ENCODE measurements at places on chromosomes 5 and 9.

DNA sequence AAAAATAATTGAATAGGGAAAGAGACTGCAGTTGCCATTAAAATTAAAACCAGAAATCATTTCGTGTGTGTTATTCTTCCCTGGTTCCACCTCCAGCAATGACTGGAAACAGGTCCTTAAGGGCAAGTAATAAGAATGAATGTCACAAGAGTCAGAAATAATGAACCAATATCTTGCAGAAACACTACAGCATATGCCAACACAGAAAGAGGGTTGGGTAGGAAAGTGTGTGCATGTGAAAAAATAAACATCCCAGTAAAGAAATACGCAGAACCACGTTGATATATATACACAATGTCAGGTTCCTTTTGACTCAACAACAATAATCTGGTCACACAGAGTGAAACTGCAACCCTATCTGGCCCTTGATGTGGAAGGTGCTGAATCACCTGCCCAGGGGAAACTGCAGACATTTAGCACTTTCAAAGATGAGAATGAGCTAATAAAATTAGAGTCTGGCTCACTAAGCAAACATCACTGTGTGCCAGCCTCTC lies 15.0 kb downstream of the HMHB1 start:
- peak; percentile 62 for DNase-seq

GRCh38 chr9:75979362-75979761 lies 88.9 kb downstream of the PCSK5 start:
- no peak for DNase-seq

- no peak for DNase-seq
Measured at GRCh38 chr5:68960961-68961360, 132.9 kb upstream of the SLC30A5 start.

- no peak for DNase-seq
Measured at GRCh38 chr9:123914517-123915196, 15.3 kb downstream of the DENND1A start.

- DNase-seq, result no peak
Measured at GRCh38 chr5:140481758-140482157, 65.7 kb upstream of the EIF4EBP3 start.

DNA sequence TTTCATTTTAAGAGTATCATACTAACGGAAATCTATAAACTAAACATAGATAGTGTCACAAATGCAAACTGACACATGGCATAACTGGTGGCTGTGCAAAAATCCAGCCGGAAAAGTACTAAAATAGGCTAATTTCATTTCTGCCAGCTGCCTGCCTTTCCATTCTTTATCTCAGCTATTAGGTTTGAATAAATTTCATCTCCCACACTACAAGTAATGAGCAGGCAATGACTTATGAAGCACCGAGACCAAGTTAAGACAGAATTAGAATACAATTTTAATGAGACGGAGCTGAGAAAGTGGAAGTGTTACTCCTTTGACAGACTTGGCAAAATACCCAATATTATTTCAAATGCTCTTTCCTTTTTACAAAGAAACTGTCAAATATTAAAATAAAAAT lies 258.8 kb upstream of the ZNF608 start:
- no peak for DNase-seq

GRCh38 chr9:99255651-99256050 lies 33.6 kb downstream of the SEC61B start:
- DNase-seq, result no peak

DNA sequence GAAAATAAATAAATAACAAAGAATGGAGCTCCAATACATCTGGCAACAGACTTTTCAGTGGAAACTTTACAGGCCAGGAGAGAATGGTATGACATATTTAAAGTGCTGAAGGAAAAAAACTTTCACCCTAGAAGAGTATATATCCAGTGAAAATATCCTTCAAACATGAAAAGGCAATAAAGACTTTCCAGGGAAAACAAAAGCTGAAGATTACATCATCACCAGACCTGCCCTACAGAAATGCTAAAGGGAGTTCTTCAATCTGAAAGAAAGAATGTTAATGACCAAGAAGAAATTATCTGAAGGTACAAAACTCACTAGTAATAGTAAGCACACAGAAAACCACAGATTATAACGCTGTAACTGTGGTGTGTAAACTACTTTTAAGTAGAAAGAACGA lies 8.3 kb upstream of the RCL1 start:
- DNase-seq, result no peak

- DNase-seq, result no peak
Measured at GRCh38 chr5:5572010-5572865, 149.8 kb downstream of the ICE1 start.

- no peak for DNase-seq
Measured at GRCh38 chr9:69130456-69131441, 43.3 kb upstream of the TJP2 start.

DNA sequence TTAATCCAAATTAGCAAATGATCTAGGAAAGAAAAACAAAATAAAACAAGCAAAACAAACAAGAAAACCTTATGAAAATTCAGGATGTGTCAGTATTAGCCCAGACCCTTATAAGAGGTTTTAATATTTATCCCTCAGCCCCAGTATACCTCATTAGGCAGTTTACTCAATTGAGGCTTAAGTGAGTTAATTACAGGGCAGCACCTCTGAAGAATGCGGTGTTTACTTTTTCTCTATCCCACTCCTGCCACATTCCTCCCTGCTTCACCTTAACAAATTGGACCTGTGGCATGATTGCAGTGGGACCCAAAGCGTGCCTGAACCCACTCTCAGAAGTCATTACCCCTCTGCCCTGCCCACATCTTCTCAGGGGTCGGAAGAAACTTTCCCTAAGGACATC lies 67.1 kb downstream of the SIL1 start:
- DNase-seq, result no peak

- no peak for DNase-seq
Measured at GRCh38 chr9:9905736-9906135, 707.1 kb downstream of the PTPRD start.

- DNase-seq, result no peak
Measured at GRCh38 chr5:122498163-122498562, 186.1 kb downstream of the SNCAIP start.

DNA sequence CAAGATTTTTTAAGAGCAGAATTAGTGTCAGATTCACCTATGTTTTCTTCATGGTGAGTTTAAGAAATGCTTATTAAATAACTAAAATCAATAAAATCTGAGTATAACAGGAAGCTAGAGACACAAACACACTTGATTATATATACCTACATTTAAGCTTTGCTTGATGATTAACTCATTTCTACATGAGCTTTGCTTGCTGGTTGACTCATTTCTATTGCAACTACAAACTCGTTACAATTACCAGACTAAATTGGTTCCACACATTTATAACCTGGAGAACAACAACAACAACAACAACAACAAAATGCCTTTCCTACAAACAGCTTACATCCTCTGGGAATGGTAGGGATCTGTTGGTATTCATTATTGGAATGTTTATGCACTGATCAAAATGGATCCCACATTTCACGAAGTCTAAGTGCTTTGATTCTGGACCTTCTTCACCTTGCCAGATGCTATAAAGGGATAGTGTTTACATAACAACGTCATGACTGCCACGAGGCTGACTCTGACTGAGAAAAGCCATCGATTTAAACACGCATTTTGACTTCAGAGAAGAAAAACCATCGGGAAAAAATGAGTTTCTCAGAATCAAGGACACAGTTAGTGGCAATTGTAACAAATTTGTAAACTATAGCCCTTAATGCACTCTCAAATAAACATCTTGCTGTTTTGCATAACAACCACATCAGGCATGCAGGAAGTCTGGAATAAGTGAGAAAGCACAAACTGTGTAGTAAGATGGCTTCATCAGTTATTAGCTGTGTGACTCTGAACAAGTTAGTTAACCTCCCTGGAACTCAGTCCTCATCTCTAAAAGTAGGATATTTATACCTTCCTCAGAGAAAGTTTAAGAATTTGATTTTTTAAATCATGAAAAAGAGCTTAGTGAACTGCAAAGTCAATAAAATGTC lies 49.8 kb downstream of the RASEF start:
- DNase-seq, result peak; percentile 14

- DNase-seq, result no peak
Measured at GRCh38 chr5:10761933-10762775, 1.1 kb upstream of the DAP start.

- no peak for DNase-seq
Measured at GRCh38 chr5:25851301-25851700, 1187.1 kb downstream of the CDH9 start.

- no peak for DNase-seq
Measured at GRCh38 chr5:73274881-73275663, 102.1 kb downstream of the TMEM174 start.

- no peak for DNase-seq
Measured at GRCh38 chr5:162497455-162497854, 429.9 kb downstream of the GABRG2 start.

DNA sequence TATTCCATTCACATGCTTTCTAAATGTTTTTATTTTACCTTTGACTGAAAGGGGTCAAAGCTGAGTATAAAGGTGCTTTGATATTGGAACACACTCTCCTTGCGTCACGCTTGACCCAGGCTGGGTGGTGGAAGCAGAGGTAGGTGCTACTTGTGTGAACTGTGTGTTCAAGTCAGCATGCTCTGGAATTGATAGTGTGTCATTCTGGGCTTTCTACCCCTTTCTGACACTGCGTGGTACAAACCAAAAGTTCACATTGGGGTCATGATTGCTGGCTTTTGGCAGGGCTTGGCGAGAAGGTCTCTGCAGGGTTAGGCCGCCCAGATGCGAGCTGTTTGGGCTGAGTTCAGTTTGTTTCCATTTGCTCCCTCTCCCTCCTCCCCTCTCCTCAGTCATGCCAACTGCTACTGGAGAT lies 131.8 kb downstream of the ADAMTSL1 start:
- DNase-seq, result no peak

GRCh38 chr5:132300577-132301343 lies 6.6 kb downstream of the SLC22A4 start:
- no peak for DNase-seq

DNA sequence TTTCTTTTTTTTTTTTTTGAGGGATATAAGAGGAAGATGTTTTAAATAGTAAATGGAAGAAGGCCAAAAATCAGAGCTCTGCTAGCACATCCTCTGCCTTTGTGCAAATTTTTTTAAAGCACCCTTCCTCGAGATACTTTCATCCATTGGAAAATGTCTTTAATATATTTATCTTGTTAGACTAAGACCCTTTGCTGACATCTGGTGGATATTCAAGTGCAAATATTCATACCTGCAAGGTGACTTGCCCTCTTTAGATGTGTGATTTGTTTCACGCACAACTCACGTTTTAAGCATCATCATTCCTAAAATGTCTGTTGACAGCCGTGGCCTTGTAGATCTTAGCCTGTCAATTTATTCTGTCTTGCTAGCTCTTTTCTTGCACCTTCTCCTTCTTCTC lies 258.5 kb downstream of the AGTPBP1 start:
- no peak for DNase-seq

- no peak for DNase-seq
Measured at GRCh38 chr9:77224746-77225312, 47.5 kb downstream of the VPS13A start.

- no peak for DNase-seq
Measured at GRCh38 chr5:69526660-69527059, 33.3 kb upstream of the GTF2H2C start.

GRCh38 chr5:170200876-170201275 lies 31.9 kb upstream of the C5orf58 start:
- DNase-seq, result no peak

DNA sequence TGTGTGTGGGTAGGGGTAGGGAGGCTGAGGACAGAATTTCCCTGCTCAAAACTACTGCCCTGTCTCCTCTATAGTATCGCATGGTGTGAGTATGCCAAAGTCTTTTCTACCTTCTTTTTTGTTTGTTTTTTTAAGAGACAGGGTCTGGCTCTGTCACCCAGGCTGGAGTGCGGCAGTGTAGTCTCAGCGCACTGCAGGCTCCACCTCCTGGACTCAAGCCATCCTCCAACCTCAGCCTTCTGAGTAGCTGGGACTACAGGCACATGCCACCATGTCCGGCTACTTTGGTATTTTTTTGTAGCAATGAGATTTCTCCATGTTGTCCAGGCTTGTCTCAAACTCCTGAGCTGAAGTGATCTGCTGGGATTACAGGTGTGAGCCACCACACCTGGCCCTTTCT lies 2.5 kb downstream of the SRP19 start:
- DNase-seq, result no peak

GRCh38 chr5:24819841-24820240 lies 175.1 kb upstream of the CDH10 start:
- DNase-seq, result no peak

- DNase-seq, result no peak
Measured at GRCh38 chr9:123238365-123238764, 30.0 kb downstream of the STRBP start.

DNA sequence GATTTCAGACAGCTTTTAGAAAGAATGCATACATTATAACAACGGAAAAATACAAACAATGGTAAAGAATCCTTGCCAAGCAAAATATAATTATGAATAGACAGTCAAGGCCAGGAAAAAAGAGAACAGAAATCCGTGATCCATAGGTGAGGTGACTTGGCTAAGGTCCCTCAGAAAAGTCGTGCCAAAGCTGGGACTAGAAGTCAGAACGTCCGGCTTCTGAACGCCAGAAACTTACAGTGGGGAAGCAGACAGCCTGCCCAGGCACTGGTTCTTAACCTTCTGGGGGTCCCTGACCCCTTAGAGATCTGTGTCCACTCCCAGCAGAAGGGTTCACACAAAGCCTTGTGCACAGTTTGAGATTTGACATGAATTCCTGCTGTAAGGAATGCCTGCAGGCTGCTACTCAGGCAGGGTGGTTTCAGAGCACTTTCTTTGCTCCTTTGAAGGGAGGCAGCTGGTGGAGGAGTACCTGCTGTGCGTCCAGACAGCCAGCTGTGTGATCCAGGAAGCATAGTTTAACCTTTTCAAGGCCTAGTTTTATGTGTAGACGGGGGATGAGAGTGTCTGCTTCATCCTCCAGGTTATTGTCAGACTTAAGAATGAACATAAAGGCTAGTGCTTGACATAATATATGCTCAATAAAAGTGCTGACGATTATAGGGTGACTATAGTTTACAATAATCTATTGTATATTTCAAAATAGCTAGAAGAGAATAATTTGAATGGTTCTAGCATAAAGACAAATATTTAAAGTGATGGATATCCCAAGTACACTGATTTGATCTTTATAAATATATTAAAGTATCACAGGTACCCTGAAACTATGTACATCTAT lies 852 bp downstream of the ARHGEF37 start:
- DNase-seq, result no peak

DNA sequence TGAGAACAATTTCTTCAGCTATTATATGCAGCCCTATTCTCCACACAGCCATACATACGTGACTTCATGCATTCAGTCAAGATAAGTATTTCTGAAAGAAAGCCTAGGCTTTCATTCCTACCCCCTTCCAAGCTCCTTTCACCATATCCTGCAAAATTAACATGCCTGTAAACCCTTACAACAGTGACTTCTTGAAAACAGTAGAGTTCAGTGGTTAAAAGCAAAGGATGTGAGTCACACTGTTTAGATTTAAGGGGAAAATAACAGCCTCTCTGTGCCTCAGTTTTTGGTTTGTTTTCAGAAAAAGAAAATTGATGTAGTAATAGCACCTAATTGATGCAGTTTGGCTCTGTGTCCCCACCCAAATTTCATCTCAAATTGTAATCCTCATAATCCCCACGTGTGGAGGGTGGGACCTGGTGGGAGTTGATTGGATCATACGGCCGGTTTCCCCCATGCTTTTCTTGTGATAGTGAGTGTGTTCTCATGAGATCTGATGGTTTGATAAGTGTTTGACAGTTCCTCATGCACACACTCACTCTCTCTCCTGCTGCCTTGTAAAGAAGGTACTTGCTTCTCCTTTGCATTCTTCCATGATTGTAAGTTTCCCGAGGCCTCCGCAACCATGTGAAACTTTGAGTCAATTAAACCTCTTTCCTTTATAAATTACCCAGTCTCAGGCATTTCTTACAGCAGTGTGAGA lies 264.8 kb downstream of the CETN3 start:
- DNase-seq, result no peak

- DNase-seq, result no peak
Measured at GRCh38 chr9:89252651-89253267, 58.2 kb upstream of the CKS2 start.
